Esophagus squamous epithelium (tissue), 5 donors: ENCODE measurements at places on chromosomes 7 and 10.

- DNase-seq = no peak
Observed at GRCh38 chr7:30596014-30596641, 1.4 kb downstream of the GARS1 start.

DNA sequence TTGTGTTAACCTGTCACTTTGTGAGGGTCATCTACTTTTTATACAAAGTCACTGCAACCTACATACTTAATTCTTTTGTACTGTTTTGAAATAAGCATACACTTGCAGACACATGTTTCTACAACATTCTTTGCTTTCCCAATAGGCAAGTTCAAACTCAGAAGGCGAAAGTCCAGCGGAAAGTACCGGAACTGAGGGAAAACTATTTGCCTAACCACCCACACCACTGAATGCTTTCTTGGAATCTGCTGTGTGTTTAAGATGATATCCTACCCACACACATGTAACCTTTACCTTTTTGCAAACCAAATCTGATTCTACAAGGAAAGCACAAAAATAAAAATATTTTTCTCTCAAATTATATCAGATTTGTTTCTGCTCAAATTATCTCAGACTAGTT is 139.4 kb upstream of the AGR3 start:
- DNase-seq = no peak

DNA sequence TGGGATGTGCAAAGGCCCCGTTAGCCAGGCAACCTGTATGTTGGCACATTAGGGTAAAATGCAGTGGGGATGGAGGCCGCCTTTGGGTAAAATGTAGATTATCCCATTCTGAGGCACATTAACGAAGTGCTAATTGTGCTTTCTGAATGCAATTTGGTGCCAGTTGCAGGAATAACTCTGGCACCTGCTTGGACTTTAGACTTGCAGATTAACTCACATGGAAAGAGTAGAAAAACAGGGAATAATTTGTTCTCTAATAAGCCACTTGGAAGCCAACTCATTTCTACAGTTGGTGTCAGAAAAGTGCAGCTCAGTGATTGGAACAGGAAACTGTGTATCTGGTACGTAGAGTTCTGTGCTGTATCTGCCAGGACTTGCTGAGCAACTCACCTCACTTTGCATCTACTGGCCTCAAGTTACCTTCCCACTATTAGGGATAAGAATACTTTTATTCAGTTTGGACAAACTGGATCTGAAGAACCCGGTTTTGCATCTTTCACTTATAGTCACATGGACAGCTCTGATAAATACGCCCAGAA is 377.4 kb upstream of the PODXL start:
- no peak for DNase-seq

DNA sequence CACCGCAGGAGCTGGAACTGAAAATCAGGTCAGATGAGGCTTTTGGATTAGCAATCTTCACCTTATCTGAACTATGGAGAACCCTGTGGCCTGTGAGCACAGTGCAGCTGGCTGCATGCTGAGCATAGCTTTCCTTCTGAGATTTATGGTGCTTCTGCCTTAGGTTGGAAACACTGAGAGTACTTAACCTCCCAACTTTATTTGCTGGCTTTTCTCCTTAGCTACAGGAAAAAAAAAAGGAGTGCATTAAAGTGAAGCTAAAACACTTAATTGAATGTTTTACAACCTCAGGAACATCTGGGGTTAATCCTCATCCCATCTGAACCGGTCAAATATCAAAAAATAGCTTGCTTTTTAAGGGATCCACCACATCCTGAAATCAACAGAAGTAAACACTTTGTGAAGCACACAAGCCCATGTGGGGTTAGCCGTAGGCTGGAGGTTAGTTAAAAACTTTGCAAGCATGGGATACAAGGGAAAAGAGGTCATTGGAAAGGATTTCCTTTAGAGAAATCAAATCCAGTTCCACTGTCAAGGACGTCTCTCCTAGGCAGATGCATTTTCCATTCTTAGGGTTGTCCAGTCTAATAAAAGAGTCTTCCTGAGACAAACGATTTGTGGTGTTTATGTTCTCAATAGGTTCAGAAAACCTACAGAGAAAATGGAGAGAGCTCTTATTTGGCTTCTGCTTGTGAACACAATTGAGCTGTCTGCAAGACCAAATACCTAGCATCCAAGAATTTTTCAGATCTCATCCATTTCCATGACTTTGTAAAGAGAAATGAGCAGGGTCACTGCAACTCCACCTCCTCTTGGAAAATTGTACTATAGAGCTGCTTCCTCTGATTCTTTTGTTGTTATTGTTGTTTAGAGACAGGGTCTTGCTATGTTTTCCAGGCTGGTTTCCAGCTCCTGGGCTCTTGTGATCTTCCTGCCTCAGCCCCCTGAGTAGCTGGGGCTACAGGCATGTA is 470.4 kb upstream of the IGFBP3 start:
- DNase-seq = no peak

DNA sequence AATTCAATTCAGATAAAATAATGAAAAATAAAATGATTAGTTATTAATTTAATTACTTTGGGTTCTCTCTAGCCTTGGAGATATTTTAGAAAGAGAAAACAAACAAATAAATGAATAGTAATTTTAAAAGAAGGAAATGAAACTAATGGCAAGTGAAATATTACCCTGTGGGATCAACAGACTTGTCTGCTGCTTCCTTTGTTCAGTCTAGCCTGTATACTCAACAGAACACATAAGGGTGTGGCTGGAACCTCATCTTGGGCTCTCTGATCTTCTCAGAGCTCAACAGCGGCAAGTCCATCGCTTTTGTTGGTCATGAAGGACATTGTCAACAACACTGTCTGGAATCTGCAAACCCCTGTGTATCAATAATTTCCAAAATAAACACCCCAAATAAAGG is 904.9 kb downstream of the IPMK start:
- no peak for DNase-seq

DNA sequence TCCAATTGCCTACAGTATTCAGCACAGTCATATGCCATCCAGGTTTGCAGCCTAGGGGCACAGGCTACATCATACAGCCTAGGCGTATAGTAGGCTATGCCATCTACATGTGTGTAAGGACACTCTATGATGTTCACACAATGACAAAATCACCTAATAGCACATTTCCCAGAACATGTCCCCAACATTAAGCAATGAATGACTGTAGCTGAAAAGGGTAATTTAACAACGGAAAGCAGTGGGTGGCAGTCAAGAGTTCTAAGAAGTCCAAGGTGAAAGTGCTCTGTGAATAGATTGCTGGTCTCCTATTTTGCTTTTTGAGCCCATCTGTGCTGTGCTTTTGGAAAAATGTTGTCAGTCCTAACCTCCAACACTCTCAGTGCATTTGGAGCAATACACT is 162.6 kb downstream of the KLF6 start:
- DNase-seq = no peak

GRCh38 chr10:86043236-86043635 is 323.4 kb downstream of the GRID1 start:
- DNase-seq = no peak

- DNase-seq = no peak
Observed at GRCh38 chr7:4073750-4074149, 608.3 kb upstream of the FOXK1 start.

DNA sequence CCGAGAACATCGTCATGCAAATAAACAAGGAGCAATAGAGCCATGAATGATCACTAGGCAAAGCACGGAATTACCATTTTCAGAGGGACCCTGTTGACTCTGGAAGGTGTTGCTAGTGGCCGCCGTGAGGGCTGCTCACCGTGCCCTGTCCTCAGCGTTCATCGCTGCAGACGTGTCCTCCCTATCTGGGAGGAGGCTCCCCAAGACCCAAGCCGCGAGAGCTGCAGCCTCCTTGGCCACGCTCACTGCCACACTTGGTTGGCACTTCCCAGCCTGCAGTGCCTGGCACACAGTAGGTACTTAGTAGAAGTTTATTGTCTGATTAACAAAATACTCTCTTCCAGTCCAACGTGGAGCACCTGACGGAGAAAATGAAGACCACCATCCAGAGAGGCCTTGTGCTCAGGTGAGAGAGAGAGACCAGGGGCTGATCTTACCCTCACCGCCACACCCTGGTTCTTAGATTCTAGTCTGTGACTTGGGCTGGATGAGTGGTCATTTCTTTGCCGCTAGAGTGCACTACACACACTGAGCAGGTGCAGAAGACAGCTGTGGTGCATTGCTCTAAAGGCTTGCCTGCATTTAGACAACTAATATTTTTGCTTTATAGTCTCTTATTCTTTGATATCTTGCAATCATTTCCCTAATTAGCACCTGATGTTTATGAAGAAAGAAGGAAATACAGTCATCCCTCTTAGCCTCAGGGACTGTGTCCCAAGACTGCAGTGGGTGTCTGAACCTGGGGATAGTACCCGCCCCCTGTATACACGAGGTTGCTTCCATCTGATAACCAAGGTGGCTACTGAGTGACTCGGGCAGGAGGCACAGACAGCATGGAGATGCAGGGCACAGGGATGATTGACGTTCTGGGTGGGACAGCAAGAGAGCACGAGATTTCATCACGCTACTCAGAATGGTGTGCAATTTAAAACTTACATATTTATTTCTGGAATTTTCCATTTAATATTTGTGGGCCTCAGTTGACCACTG is 40.3 kb downstream of the PITRM1 start:
- no peak for DNase-seq

GRCh38 chr7:124784879-124785818 is 19.6 kb upstream of the GPR37 start:
- no peak for DNase-seq

DNA sequence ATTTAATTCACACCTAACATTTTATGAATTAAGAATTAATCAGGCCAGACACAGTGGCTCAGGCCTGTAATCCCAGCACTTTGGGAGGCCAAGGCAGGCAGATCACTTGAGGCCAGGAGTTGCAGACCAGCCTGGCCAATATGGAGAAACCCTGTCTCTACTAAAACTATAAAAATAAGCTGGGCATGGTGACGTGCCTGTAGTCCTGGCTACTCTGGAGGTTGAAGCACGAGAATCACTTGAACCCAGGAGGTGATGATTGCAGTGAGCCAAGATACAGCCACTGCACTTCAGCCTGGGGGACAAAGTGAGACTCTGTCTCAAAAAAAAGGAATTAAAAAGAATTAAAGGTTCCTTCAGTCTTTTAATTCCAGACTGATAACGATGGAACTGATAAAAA is 11.1 kb downstream of the LARP4B start:
- DNase-seq = no peak

GRCh38 chr7:92437956-92438491 is 9.3 kb upstream of the GATAD1 start:
- DNase-seq = no peak

DNA sequence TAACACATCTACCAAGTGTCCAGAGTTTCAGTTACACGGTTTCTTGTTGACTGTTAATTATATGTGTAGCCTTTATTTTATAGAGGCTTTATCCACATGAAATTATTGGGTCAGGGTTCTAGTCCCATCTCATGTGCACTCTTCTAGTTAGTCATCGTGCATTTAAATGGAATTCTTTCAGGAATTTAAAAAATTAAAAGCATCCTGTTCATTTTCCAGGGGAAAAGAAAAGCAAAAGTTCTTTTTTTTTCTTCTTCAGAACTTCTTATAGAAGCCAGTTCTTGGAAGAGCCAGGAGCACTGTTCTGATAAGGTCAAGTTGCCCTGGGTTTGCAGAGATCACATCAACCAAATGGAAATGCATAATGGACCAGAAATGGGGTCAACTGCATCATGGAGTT is 324.7 kb downstream of the INHBA start:
- DNase-seq = no peak

- DNase-seq = no peak
Observed at GRCh38 chr10:125231116-125231812, 70.9 kb upstream of the CTBP2 start.

DNA sequence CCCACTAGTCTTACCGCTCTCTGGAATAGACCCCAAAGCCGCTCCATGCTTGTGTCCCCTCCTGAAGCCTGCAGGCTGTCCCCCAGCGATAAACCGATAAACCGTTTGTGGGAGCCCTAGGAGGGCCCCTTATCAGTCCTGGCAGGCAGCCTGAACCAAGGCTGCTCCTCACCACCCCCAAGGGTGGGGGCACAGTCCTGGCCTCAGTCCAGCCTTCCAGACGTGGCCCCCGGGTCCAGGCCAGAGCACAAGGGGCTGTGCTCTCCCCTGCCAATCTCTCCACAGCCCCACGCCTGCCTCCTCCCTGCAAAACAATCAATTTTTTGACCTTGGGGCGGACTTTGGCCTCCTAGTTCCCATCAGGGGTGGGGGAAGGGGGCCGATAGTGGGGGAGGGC is at the start of gene TFR2:
Gene TFR2 (minus strand): TSS at position 90 of the 397 bp plus-strand sequence. CDS start 43 bp downstream, at position 47.
- no peak for DNase-seq

DNA sequence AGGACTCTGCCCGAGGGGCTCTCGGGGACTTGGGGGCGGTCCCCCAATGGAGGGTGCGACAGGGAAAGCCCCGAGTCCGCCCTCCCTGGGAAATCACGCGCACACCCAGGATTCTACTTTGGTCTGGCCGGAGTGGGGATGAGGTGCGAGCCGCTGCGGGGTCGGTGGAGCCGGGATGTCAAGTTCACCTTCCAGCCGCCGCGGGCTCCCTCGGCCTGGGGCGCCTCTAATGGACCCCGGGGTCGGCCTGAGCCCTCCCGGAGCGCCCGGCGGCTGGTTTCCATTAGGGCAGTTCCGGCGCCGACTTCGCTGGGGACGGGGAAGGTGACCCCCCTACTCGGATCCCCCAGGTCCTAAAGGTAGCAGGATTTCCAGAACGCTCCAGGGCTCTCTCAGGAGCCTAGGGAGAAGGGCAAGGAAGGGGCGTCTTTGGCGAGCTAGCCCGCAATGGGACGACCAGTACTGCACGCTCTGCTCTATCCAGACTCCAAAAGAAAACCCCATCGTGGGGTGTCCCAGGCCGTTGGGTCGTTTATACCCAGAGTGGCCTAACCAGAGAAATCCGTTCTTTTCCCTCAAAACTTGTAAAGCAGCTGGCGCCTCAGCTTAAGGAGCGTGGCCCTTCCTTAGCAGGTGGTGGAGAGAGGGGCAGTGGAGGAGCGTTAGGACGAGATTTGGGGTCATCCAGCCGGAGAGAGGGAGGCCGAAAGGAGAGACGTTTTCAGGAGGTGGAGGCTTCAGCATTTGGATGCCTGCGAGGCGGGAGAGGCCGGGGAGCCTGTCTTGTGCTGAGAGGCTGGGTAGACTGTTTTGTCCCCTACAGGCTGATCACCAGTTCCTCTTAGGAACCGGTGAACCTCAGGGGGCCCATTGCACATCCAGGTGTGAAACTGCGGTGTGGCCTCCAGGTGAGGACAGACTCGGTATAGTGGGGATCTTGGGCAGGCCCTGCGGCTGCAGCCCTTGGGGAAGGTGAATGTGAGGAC is 860 bp upstream of the WDR86 start:
- no peak for DNase-seq

DNA sequence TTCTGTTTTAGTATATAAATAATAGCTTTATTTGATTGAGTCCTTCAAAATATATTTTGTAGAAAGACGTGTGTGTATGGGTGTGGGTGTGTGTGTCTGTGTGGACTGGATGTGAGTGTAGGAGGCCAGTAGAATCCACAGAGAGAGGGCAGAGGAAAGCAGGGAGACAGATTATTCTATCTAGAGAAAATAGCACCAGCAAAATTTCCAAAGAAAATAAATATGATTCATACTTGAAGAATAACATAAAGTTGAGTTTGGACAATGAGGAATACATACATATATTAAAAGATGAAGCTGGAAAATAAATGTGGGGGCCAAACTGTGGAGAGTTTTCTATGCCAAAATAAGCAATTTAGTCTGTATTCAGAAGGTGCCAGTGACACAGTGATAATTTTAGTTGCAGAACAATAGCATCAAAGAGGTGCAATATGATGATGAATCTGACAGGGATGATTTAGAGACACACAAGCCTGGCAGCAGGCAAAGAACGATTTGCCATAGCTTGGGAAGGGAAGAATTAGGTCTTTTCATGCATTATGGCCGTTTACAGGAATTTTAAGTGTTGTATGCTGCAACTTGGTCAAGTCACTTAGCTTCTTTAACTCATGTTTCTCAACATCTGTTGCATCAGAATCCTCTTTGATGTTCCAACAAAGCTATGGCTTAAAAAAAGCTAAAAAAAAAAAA is 121.3 kb downstream of the SEMA3A start:
- DNase-seq = no peak
